ENCODE measurements at places on chromosomes 5 and 9. TPM values are rescaled to one million over a fixed set of nuclear protein-coding genes. Genes with fewer than 3 reads are reported as not detected.

PAX5 gene
- total RNA-seq: not detected

DNA sequence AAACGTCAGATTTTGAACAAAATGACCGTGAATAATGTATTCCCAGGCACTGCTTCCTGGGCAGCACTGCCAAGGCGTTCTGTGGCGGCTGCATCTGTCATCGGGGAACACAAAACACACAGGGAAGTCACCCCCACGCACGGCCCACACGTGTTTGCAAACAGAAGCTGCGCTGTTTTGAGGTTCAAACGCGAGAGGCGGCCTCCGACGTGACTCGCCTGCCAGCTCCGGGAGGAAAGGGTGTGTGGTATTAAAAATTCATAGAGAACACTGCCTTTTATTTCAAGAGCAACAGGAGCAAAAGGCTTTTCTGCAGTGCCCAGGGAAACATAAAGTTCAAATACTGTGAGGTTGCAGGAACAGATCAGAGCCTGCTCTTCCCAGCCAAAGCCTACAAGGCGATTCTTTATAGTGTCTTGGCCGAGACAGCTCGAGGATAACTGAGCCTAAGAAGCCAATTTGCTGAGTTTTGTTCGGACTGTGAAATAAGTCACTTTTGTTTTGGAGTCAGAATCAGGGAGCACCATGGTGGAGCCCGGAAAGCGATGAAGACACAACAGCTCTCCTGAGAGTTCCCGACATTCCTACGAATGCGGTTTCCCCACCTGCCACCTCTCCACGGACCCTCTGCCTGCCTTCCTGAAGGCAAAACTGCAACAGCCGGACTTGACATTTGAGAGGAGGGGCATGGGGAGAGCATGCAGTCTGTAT, 115.3 kb upstream of the IRX2 start:
- no peak overlapping the region for H3K4me3 ChIP-seq
- no peak overlapping the region for H3K27ac ChIP-seq
- H3K4me1 ChIP-seq: no peaks in the 10 kb centered on the region
- no peak for DNase-seq

- no peaks in the 10 kb centered on the region for H3K36me3 ChIP-seq
- H3K4me1 ChIP-seq: peaks cover 14% of the 10 kb centered on the region
Measured at GRCh38 chr5:35134278-35135030, 86.7 kb upstream of the AGXT2 start.

ANXA2R gene
- 1.3 TPM for total RNA-seq

GRCh38 chr9:137837345-137838278, 40.0 kb upstream of the CACNA1B start:
- no peaks in the 10 kb centered on the region for H3K4me1 ChIP-seq
- peaks cover 39% of the 10 kb centered on the region for H3K36me3 ChIP-seq
- no peak for DNase-seq
- no peak overlapping the region for H3K4me3 ChIP-seq
- no peaks in the 10 kb centered on the region for H3K27me3 ChIP-seq

GRCh38 chr5:142472306-142472951, 147.6 kb upstream of the SPRY4 start:
- peak overlapping the region; percentile 62 for H3K27ac ChIP-seq
- H3K27me3 ChIP-seq: no peaks in the 10 kb centered on the region
- no peaks in the 10 kb centered on the region for H3K36me3 ChIP-seq
- DNase-seq: peak; percentile 96
- no peak overlapping the region for H3K4me3 ChIP-seq
- H3K4me1 ChIP-seq: peaks cover 5% of the 10 kb centered on the region

COL27A1 gene
- 2.2 TPM for total RNA-seq

GRCh38 chr5:173053041-173053440, 3.1 kb upstream of the CREBRF start:
- H3K4me1 ChIP-seq: peaks cover 14% of the 10 kb centered on the region
- H3K4me3 ChIP-seq: no peak overlapping the region
- no peaks in the 10 kb centered on the region for H3K36me3 ChIP-seq
- no peak for DNase-seq

- H3K4me3 ChIP-seq: no peak overlapping the region
- H3K4me1 ChIP-seq: no peaks in the 10 kb centered on the region
- no peak for DNase-seq
- H3K27ac ChIP-seq: no peak overlapping the region
- H3K27me3 ChIP-seq: peaks cover 10% of the 10 kb centered on the region
Measured at GRCh38 chr5:137605411-137605810, 106.3 kb upstream of the SPOCK1 start.

GRCh38 chr5:126354012-126354857, 69.0 kb upstream of the GRAMD2B start:
- H3K27ac ChIP-seq: peak overlapping the region; percentile 69
- H3K36me3 ChIP-seq: no peaks in the 10 kb centered on the region
- H3K4me3 ChIP-seq: peak overlapping the region; percentile 51
- H3K27me3 ChIP-seq: no peaks in the 10 kb centered on the region
- peaks cover 16% of the 10 kb centered on the region for H3K4me1 ChIP-seq

SHOC1 gene
- not detected for total RNA-seq

DNA sequence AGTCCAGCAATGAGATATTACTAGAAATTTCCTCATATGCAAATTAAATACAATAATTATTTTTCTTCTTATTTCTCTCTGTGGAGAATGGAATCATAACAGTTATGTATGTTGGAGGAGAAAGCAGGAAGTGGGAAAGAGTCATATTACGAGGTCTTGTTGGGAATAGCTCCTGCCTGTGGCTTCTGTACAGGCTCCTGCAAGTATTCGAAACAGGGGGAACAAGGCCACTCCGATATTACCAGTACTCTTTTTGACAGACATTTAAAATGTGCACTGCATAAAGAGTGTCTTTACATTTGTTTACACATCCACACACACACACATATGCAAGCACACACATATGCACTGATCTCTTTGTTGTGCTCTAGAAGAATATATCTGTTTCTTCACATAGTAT, 812.0 kb upstream of the ZNF608 start:
- DNase-seq: peak; percentile 33
- H3K4me3 ChIP-seq: no peak overlapping the region
- 0 out of 2 replicates have a peak, but pooled peaks cover 3% of the 10 kb centered on the region for H3K27me3 ChIP-seq

Data from IMR-90 (cell line).